ENCODE measurements at places on chromosomes 7 and 10.

GRCh38 chr7:113054938-113055337 is 31.7 kb downstream of the GPR85 start:
- DNase-seq: no peak

- peak; percentile 39 for DNase-seq
Measured at GRCh38 chr10:52313933-52314821, at the start of gene DKK1. Gene DKK1, plus strand, starts transcription at chr10:52314281. Its CDS starts 154 bp downstream, at chr10:52314435.

DNA sequence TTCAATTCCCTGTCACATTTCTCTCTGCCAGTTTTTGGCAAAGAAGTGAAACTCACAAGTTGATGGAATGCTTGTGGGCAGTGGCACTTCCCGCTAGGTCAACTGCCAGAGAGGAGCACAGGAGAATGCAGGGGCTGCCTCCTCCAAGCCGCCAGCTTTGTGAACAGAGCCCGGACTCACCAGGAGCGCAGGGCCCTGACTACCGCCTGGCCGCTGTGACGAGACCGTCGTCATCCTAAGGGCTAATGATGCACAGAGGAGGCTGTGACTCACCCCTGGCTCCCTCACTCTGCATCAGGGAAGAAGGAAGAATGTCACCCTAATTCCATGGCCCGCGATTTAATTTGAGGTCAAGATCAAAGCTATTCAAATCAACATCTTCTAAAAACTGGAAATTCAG is 123.9 kb downstream of the TAX1BP1 start:
- DNase-seq: no peak

GRCh38 chr10:110748970-110749369 is 104.8 kb downstream of the RBM20 start:
- DNase-seq: no peak

DNA sequence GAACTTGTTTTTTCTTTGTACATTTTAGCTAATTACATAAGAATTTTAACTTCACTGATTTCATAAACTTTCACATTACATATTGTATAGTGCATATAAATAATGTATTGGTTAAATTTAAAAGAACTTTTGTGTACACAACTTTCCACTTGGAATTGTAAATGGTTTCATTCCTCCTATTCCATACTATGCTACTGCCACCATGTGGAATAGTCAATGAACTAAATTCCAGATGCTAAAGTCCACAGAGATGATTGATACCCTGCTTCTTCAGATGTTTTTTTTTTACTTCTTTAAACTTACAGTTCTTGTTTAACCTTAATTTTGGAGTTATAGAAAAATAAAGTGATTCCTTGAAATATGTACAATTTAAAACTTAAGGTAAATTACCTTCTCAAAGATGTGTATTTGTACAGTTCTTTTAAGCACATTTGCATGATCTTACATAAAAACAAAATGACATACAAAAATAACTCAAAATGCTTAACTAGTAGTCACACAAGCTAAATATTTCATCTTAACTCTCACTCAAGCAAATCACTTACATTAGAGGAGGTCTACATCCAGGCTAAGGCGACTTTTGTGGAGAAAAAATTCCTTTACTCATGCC is 247.6 kb upstream of the HGF start:
- DNase-seq: no peak

DNA sequence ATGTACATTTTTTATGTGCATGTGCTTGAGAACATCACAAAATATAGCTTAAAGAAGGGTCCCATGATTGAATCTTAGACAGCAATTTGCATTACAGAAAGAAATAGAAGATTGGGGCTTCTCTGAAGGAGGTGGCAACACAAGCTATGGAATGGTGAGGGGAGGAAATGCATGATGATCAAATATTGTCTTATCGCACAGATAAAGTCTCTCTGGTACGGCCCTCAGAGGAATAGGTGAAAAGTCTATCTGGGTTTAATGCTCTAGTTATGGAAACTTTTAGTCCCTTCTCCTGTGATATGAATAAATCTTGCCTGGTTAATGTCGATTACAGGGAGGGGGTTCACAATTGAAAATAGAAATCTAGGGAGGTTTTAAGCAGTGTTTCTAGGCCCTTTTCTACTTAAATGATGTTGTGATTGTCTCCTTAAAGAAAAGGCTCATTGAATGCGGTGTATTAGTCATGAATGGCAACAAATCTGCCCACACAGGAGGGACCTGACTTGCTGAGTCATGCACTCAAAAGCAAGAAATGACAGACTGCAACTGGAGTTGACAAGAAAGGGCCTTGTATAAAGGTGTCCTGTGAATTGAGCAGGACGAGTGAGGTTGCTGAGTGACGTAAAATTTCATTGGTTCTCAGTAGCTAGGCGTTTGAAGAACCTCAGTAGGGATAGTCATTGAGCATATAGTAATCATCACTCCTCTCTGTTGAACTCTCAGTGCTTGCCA is 133.4 kb upstream of the CSTF2T start:
- peak; percentile 24 for DNase-seq

GRCh38 chr7:28988810-28989209 is 30.7 kb upstream of the TRIL start:
- DNase-seq: no peak

GRCh38 chr10:63467841-63468240 is 2.1 kb upstream of the JMJD1C start:
- DNase-seq: no peak

DNA sequence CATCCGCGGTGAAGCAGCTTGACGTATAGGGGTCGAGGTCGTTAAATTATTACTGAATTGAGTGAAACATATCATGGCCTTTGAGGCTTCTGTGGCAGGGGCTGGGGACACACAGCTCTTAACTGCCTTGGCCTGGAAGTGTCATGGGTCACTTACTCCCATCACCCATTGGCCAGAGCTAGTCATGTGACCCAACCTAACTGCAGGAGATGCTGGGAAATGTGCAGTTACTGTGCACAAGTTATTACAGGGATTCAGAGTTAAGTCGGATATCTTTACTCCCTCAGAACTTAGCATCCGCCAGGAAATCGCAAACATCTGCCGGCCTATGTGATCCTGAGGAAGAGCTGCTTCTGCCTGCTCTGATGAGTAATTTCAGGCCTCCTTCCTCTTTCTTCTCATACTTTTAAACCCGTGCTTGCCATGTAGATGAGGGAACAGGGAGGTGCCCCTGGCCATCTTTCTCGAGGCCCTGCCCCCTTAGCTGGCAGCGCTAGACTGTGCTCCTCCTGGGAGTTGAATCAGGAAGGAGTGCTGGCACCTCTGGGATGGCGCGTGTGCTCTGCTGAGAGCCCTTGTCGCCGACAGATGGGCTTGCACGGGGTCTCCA is 203.6 kb downstream of the TCF7L2 start:
- DNase-seq: no peak

GRCh38 chr7:134847851-134848588 is 68.6 kb downstream of the CALD1 start:
- no peak for DNase-seq

GRCh38 chr10:30755441-30755953 is 125.9 kb upstream of the LYZL2 start:
- no peak for DNase-seq

GRCh38 chr7:17617380-17617779 is 318.9 kb downstream of the AHR start:
- DNase-seq: no peak

DNA sequence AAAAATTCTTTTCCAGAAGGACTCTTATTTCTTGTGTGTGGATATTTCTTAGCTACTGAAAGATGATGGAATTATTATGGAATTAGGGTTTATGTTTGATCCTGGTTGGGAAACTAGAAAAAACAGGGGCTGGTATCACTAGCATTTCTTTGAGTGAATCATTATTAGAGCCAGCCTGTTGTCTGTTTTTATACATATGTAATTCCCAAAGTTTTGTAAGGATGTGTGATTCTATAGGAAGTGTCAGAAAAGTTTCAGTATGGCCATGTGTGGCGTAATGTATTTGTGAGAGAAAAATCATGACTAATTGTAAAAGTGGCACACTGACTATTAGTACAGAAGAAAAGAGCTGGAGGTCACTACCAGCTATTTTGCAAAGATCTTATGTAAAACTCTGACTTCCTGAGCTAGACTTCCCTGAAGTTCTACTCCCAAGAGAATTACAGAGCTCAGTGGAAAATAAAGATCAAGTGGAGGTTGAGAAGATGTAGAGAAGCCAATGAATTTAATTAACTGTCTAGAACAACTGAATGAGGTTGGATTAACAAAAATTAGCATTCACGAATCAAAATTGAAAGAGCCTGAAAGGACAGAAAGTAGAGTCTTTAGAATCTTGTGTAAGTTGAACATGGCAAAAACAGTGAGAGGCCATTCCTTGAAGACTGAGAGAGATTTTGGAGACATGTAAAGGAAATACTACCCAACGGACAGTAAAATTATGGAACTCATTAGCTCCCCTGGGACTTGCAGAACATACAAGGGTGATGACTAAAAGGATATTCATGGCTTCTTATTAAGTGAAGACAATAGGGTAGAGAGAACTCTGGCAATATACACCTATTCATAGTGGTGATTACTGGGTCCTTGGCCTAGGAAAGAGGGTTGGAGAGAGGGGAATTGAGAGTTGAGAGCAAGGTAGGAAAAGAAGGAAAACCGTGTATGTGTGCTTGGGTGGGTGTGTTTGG is 12.5 kb downstream of the ZNF365 start:
- no peak for DNase-seq

DNA sequence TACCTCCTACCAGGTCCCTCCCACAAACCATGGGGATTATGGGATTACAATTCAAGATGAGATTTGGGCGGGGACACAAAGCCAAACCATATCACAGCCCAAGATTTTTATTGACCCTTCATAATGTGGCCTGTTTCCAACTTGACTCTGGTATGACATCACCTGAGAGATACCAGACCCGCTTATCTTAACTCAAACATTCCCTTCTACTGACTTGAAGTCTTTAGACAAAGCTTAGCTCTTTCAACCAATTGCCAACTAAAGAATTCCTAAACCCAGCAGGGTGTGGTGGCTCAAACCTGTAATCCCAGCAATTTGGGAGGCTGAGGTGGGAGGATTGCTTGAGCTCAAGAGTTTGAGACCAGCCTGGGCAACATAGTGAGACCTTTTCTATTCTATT is 67.9 kb downstream of the CLRN3 start:
- DNase-seq: no peak

DNA sequence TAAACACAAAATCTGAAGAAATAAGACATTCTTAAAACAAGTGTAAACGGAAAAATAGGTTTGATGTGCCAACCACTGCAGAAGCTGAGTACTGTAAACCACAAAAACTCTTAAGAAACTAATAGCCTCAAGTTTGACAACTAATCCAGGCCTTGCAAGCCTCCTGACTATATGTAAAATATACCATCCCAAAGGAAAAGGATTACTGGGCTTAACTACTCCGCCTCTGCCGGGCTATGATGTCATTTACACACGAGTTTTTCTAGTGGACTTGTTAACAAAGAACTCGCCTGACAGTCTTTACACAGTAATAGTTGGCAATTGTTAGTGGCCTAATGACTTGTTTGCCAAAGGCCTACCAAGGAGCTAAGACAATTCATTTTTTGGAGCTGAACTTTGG is 2.1 kb downstream of the KIF5B start:
- no peak for DNase-seq

- no peak for DNase-seq
Measured at GRCh38 chr10:19946791-19947190, 130.6 kb downstream of the PLXDC2 start.

All from activated CD4-positive, alpha-beta T cell treated with anti-CD3 and anti-CD28 coated beads for 48 hours (primary cell).